ENCODE measurements at places on chromosomes 7 and 10.
A peak's percentile ranks its signal among the peaks of the same experiment; 100 is the strongest.

DNA sequence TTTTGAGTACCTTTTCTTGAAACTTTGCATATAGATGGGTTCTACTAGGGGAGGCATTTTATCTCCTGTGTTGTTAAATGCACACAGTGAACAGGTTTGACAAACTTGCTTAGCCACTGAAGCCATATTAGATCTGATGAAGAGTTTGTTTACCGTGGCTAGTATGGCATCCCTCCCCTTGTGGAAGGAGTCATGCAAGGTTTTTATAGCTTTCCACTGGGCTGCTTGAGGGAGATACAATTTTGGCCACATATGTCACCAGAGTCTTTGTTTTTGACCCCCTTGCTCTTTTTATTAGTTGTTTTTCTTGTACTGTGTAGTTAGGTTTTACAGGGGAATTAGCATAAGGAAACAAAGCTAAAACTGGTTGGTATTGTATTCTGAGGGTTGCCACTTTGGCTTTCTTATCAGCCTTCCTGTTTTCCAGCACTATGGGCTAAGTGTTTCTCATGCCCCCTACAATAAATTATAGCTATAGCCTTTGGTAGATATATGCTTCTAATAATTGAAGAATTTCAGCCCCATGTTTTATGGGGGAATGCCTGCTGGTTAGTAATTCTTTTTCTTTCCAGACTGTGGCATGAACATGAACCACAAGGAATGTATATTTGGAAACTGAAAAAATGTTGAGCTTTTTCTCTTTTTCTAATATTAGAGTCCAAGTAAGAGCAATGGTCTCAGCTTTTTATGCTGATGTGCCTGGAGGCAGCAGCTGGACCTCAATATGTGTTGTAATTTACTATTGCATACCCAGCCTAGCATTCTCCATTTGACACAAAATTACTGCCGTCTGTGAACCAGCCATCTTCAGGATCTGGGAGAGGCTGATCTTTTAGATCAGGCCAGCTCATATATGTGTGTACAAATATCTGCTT is 18.4 kb upstream of the STEAP2 start:
- DNase-seq = peak; percentile 61

GRCh38 chr7:41472427-41473125 is 230.3 kb downstream of the INHBA start:
- DNase-seq = peak; percentile 61

DNA sequence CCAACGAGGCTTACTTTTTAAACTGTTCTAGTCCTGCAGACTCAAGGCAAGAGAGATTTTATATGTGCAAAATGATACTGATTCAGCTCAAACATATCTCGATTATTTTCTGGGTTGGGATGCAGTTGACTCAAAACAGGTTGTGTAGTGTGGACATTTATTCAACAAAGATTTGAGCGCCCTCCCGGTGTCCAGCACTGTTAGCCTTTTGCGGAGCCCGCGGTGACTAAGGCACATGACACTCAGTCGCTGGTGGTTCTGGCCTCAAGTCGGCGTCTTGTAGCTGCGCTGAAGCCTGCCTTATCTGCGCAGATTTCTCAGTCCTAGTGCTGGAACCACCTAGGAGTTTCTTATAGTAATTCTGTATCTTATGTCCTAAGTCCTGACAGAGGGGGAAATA is 938 bp upstream of the CADPS2 start:
- peak; percentile 82 for DNase-seq

DNA sequence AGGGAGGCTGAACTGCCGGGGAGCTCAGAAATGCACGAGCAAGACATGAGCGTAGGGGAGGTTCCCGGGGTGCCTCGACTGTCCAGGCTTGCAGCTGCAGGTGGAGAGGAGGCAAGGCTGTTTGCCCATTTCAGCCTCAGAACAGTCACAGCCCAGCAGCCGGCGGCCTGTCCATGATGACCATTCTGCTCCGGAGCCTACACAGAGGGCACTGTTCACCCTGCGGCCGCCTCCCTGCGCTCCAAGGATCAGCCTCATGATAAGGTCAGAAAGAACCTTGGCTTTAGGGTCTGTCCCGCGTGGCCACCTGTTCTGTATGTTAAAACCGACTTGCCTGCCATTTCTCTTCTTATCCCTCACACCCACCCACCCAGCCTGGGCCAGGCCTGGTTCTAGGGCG is 21.9 kb upstream of the CFAP46 start:
- no peak for DNase-seq

- DNase-seq = no peak
These were observed 17.6 kb upstream of the ORC5 start for GRCh38 chr7:104225451-104225850.

GRCh38 chr7:27842094-27842692 is 102.2 kb downstream of the TAX1BP1 start:
- DNase-seq = peak; percentile 21

DNA sequence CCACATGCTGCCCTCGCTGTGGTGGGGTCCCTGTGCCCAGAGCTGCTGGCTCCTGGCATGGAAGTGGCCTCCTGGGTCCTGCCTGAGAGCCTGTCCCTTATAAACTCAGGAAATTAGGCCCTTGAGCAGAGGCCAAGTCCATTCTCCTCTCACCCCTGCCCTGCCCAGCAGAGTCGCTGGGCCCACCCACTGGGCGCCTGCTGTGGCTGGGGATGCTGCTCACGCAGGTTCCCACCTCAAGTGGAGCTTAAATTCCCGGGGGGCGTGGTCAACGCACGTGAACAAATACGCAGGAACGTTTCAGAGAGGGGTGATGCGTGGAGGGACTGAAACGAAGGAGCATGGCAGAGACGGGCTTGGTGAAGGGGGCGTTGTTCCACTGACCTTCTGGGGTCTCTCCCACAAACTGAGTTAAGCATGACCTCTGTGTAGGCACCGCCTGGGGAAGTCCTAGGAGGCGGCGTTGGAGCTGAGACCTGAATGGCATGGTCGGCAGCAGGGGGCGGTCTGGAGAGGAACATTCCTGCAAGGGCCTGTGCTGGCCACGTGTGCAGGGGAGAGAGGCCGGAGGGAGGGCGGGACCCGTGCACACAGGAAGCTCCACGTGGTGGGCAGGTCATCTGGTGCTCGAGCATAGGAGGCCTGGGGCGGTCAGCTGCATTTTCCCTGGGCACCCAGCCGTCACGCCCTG is 27.9 kb downstream of the FAM20C start:
- DNase-seq = peak; percentile 23

DNA sequence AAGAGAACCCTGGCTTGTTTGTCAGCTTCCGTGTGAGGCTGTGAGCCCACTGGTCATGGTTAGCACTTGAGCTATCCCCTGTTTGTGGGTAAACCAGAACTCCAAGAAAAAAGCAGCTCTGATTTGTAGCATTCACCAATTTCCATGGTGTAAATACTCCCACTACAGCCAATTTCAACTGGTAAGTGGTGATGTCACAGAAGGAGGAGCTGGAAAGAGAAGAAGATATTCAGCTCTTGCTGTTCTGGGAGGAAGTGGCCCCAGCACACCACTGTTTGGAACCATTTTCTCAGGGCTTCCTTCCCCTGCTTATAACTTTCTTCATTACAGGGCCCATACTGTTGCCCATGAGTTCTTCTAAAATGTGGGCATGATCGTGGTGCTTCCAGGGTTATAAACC is 500.1 kb upstream of the ZMIZ1 start:
- DNase-seq = no peak

DNA sequence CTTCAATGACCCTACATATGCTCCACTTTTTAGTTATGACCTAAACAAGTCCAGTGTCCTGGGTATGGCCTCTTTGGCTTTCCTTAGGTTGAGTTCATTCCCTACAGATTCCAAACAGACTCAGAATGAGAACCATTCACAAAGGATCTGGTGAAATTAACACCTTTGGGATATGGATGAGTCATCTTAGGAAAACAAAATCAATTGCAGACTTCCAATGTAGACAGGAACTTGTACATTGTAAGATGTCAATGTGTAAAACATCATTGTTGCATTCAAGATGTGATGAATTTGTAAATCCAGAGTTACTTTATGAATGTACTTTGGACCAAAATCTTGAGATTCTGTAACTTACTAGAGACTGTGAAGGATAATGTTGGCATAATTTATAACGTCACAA is 43.4 kb upstream of the HECTD2 start:
- DNase-seq = no peak

DNA sequence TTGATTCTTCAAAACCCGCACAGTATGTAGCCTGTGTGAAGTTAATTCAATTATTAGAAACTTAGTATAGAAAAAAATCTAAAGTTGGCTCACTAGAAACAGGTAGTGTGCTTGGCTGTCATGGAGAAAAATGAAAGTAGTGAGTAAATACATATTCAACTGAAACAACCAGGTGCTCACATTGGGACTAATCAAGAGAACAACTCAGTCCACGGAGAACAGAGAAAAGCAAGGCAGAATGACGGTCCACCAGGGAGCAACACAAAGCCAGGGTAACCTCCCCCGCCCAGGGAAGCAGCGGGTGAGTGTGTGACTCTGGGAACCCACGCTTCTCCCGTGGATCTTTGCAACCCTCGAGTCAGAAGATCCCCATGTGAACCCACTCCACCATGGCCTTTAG is 300.5 kb downstream of the SORCS1 start:
- DNase-seq = no peak

All from GM23248 (cell line).